ENCODE measurements at places on chromosomes 6 and 20. TPM values are rescaled to one million over a fixed set of nuclear protein-coding genes. Genes with fewer than 3 reads are reported as not detected.
A peak's percentile ranks its signal among the peaks of the same experiment; 100 is the strongest.

ZSCAN23 gene
- total RNA-seq, result 1.6 TPM

- DNase-seq, result peak; percentile 17
- H3K27ac ChIP-seq, result no peak overlapping the region
- peaks cover 13% of the 10 kb centered on the region for H3K4me1 ChIP-seq
- no peaks in the 10 kb centered on the region for H3K36me3 ChIP-seq
- H3K27me3 ChIP-seq, result peaks cover 59% of the 10 kb centered on the region
These were observed 4.3 kb downstream of the VSX1 start for GRCh38 chr20:25077610-25078169.

- no peak overlapping the region for H3K27ac ChIP-seq
- H3K27me3 ChIP-seq, result no peaks in the 10 kb centered on the region
- H3K4me1 ChIP-seq, result peaks cover 4% of the 10 kb centered on the region
- no peak overlapping the region for H3K4me3 ChIP-seq
- DNase-seq, result no peak
These were observed 1276.8 kb upstream of the ADGRB3 start for GRCh38 chr6:67358241-67358640.

GJA10 gene
- total RNA-seq, result not detected

C6orf141 gene
- total RNA-seq, result 0.87 TPM

Measured in activated CD8-positive, alpha-beta T cell treated with anti-CD3 and anti-CD28 coated beads for 36 hours (primary cell).